Retinal pigment epithelial cell (primary cell): ENCODE measurements at places on chromosomes 2 and 18.

DNA sequence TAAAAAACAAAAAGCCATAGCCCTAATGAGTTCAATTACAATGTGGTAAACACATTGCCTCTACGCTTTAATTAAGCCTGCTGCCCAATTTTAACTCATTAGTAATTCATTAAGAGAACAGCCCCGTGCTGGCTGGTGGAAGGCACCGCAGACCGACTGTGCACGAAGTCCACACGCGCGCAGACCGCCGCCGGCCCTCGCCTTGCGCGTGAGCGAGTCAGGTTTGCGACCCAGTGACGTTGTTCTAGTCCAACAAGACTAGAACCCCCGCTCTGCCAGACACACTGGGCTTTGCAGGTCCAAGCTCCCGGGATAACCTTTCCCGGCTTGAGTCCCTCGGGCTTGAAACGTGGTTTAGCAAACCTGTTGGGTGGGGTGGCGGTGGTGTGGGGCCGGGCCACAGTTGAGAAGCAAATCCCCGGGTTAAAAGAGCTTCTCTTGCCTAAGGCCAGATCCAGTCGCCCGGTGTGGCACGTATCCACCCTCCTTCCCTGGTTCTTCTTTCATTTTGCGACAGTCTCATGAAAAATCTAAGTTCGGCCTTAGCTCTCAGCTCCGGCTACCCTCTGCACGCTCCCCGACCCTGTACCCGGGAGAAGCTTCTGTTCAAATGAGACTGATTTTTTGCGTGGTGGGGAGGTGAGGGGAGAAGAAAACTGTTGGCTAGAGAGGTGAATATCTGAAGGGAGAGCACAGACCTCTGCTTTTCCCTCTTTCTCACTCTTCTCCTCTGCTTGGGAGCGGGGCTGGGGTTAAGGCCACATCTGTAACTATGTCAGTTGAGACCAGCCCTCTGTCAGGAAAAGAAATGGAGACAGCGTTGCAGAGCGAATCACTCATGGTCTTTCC lies 11.1 kb upstream of the SKOR2 start:
- no peak for DNase-seq

DNA sequence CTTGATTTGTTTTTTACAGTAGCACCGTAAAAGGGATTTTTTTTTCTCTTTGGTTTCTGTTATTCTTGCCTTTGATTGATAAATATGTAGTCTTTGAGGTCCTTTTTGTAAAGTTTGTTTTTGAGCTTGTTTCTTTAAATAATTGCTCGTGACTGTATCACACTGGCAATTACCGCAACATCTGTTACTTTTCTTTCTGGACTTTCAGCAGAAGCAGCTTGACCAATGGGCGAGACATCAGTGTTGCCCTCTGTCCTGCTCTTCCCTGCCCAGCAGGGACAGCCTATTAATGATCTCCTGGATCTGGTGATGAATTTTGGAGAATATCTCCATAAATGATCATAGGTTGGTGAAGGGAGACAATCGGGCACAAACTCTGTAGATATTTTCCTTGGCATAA lies 74.9 kb downstream of the TDRD15 start:
- no peak for DNase-seq

- no peak for DNase-seq
Measured at GRCh38 chr2:170924969-170925368, 4.1 kb upstream of the GORASP2 start.

DNA sequence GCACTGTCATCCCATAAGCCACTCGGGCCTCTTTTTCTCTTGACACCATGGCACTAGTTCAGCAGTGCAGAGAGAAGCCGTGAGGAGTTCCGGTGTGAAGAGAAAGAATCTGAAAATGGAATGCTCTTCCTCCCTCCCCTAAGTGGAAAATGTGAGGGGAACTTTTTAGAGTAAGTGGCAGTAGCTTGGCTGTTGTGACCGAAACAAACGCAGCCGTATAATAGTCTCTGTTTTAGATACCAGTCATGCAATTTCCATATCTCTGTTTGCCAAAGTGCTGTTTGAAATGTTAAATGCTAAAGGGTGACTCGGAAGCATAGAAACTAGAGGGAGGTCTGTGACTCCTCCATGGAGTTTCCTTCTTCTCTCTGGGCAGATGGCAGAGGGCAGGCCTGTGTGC lies 122.9 kb downstream of the MTCL1 start:
- DNase-seq, result no peak

- DNase-seq, result no peak
Measured at GRCh38 chr2:96304606-96305005, 740 bp downstream of the SNRNP200 start.

DNA sequence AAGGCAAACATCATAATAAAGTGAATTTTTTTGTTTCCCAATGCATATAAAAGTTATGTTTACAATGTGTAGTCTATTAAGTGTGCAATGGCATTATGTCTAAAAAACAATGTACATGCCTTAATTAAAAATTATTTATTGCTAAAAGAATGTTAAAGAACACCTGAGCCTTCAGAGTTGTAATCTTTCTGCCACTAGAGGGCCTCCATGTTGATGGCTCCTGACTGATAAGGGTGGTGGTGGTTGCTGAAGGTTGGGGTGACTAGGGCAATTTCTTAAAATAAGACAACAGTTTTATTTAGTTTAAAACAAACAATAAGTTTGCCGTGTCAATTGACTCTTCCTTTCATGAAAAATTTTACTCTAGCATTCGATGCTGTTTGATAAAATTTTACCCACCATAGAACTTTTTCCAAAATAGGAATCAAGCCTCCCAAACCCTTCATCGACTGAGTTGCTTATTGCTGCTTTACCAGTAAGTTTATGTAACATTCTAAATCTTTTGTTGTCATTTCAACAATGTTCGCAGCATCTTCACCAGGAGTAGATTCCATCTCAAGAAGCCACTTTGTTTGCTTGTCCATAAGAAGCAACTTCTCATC lies 32.3 kb downstream of the MAP3K2 start:
- DNase-seq, result no peak

- no peak for DNase-seq
Measured at GRCh38 chr18:57466307-57466706, 31.1 kb downstream of the ONECUT2 start.

GRCh38 chr2:152468899-152469692 lies 134.1 kb downstream of the FMNL2 start:
- DNase-seq, result no peak

DNA sequence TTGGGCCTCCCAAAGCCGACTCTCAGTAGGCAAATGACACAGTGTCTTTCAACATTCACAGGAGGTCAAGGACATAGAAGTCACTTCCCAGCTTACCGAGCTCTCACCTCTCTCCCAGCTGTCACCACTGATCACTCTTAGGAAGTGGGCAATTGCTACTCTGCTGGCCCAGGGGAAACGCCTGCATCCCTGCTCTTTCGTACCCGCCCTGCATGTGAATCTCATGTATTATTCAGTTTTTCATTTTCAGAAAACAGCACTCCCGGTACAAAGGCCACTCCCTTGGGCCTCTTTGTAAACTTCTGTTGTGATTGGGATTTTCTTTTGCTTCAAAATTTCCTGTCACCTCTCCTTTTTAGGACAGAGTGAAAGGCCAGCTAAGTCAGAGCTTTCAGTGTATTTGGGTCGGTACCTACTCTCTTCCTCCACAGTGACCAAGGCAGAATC lies 15.4 kb downstream of the MRPL44 start:
- DNase-seq, result no peak

DNA sequence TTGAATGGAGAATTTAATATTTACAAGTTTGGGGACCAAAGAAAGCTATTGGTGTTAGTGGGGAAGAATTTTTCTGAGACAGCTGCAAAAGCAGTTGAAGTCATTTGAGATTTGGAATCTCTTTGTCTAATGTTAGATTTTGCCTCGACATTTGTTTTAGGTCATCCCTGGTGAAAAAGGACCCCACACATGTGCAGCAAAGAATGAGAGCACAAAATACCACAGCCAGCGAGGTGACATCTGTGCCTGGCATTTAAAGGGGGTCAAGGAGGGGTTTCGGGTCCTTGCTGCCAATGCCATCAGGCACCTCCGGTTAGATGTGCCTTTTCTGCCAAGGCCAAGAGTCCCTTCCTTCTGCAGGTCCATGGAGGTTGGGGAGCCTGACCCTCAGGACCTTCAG lies 173.3 kb downstream of the TRIB2 start:
- DNase-seq, result no peak

DNA sequence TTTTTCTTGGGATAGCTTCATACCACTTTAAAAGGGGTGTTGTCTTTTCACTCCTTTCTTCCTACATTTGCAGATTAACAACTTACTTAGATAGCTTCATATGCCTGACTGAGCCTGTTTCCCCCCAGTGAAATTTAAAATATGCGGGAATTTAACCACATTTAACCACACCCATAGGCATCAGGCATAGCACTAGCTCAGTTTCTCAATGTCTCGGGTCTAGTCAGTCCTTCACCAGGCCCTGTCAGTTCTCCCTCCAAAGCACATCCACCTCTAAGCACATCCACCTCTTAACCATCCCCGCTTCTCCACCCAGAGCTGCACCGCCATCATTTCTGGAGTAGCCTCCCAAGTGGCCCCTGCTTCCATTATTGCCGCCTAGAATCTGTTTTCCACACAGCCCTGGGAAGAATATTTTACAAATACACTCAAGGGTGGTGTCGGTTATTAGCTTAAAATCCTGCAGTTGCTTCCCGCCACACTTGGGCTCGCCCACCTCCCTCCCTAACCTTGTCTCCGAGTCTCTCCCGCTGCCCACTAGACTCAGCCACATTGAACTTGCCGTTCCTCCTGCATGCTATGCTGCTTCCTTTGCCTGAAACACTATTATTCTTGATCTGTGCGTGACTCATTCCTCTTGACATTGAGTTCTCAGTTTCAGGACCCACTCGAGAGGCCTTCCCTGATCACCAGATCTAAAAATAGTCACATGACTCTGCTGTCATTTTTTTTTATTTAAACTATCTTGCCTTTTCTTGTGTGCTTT lies 68.3 kb downstream of the SPTBN1 start:
- peak; percentile 79 for DNase-seq

DNA sequence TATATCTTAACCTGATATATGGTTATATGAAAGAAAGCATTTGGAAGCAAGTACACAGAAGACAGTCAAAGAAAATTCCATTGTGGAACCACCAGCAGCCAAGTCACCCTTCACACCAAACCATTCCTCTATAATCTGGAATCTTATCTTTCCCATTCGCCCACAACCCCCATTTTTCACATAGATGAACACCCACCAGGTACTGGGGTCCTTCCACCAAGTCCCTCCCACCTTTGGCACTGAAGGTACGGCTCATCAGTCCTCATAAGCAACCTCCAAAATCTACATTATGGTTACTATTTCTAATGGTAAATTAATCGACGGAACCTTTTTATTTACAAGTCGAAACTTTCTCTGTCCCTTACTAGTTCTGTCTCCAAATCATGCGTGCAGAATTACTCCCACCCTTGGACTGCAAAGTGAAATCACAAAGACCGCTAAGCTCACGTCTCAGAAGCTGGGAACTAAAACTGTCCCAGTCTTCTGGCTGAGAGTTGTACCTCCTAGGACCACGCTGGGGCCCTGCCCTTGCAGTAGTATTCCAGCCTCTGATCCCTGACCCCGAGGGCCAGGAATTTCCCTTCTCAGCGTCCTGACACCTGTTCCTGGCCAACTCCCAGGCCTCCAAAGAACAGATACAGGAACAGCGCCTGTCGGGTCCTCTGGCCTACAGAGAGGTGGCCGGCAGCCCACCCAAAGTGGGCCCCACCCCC lies 702 bp downstream of the OLA1 start:
- no peak for DNase-seq

- DNase-seq, result no peak
Measured at GRCh38 chr2:164875334-164876205, 33.9 kb upstream of the COBLL1 start.

DNA sequence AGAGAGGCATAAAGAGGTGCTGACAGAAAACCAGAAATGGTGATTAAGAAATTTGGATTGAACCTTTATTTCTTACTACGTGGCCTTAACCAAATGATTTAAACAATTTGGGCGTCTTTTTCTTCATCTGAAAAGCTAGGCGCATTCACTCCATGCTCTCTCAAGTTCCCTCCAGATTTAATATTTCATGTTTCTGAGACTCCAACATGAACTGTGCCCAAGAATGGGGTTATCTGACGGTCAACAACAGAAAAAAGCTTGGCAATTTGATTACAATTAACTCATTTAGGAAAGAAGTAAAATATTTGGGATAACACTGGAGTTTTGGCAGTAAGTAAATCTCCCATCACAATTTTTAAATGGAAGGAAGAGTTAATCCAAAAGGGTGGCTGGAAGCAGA lies 345.4 kb downstream of the ARHGAP15 start:
- no peak for DNase-seq

DNA sequence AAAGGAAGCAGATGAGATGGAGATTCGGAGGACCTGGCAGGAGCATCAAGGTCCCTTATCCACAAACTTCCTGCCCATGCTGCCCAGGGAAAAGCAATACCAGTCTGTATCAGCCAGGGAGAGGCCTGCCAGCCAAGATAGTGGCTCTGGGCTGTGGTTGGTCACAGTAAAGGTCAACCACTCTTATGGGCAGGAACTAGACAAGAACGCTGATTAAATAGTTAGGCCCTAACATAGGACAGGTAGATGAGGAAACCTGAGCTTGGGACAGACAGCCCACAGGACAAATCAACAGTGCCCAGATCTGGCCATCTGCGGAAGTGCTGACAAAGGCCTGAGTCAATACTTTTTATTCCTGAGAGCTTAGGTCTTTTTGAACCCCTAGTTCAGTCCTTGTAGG lies 10.7 kb downstream of the PSTPIP2 start:
- no peak for DNase-seq

- DNase-seq, result no peak
Measured at GRCh38 chr2:151802315-151802714, 25.9 kb downstream of the ARL5A start.

DNA sequence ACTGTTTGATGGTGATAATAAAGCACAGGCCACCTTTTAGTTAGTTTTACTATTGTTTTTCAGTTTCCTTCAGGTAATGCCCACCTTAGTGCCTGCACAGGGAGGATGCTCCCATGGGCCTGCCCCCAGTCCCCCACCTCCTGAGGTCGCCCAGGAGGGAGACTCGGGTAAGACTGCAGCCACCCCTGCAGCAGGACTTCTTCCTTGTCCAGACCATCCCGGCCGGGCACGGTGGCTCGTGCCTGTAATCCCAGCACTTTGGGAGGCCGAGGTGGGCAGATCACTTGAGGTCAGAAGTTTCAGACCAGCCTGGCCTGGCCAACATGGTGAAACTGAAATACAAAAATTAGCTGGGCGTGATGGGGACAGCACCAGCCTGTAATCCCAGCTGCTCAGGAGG lies 68.1 kb upstream of the TANC1 start:
- DNase-seq, result no peak

DNA sequence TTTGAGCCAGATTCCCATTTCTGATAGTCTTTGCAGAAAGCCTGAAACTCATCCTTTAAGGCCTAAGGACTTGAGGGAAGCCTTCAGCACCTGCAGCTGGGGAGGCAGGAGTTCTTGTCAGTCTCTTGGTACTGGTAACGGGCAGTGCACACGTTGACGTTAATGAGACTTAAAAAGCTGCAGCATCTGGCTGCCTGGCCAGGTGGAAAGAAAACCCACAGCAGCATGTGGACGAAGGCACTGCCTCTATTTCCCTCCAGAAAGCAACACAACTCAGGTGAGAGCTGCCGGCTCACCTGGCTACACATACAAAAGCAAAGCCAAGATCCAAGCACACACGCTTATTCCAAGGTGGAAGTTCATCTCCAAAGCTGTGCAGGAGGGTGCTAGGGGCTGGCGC lies 178.8 kb downstream of the ANAPC1 start:
- DNase-seq, result no peak

- DNase-seq, result no peak
Measured at GRCh38 chr2:202960524-202960923, 48.4 kb downstream of the CARF start.
